ENCODE measurements at places on chromosomes 5 and 9.

DNA sequence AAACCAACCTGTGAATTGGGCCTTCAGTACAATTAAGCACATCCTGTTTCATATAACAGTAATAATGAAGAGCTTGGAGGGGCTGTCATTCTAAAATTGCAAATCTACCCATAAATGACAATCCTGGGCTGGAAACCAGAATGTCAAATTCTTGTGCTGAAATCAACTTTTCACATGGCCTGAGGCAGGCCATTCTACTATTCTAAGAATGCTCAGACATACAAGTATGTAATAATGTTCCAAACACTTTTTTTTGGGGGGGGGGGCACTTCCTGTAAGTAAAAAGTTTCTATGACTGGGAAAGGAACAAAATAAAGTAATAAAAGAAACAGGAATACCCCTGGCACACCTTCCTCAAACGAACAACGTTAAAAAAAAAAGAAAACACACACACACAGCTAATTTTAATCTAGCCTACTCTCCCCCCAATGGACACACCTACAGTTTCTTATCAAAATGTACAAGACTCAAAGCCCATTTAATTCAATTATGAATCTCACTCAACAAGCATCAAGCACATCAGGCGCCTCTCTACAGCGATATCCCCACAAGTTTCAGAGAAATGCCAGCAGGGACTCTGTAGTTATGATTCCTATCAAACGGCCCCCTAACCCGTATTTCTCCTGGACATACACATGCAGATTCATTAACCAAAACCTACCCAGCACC is 1.4 kb downstream of the ETF1 start:
- no peak for DNase-seq

DNA sequence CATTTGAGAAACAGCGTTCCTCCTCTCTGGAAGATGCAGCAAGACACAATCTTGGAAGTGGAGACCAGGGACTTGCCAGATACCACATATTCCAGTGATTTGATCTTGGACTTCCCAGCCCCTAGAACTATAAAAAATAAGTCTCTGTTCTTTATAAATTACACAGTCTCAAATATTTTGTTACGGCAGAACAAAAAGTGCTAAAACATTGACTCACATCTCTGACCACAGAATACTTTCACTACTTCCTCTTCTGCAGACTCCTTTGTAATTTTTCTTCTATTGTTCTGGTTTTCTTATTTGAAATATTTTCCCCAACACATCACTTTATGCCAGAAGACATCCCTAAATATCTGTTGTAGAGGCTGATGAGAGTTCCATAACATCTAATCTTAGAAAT is 706.1 kb upstream of the CDH18 start:
- no peak for DNase-seq

- DNase-seq: no peak
Measured at GRCh38 chr5:142095035-142095434, 13.5 kb upstream of the NDFIP1 start.

DNA sequence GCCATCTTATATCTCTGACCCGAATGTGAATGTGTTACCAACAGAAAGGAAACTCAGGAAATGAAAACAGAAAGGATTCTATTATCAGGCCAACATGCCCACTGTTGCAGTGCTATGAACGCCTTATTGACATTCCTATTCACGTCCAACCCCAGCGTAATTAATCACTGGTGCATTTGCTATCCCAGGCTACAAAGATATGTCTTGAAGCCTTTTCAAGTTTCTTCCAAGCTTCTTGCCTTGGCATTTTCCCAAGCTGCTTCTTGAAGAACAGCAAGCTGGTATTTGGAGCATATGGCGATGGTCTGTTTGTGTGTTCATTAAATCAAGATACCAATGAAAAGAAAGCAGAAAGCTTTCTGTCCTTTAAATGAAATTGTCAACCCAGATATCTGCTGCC is 579.2 kb upstream of the ZNF462 start:
- DNase-seq: no peak

DNA sequence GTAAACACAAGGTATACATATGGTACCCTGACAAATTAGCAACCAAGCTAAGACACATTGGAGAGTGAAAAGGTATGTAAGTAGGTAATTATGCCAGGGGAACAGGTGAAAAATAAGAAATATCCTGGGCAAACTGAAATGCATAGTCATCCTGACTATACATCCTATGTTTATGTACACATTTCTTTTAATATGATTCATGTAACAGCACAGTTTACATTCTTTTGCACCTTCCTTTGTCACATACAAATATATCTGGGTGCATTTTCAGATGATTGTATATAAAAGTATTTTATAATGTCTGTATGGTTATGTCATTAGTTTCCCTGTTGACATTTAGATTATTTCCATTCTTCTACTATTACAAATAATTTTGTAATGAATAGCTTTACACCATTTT is 1146.9 kb downstream of the EFNA5 start:
- DNase-seq: no peak

- DNase-seq: no peak
Measured at GRCh38 chr5:111836426-111836825, 79.4 kb upstream of the NREP start.

DNA sequence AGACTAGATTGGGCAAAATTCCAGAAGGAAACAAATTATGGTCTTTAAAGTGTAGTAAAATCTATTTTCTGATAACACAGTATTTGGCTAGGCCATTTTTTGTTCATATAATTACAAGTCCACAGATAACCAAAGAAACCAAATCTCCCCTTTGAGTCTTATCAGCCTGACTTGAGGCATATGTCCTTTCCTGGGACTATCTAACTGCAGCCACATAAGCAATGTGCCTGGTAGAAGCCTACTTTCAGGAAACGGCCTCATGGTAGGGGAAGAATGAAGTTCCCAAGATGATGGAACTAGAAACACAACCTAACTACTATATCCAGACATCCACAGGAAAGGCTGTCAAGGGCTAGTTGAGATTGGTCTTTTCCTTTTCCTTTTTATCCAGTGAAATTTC is 130.0 kb downstream of the PIK3R1 start:
- DNase-seq: no peak

GRCh38 chr9:6200761-6201160 is 14.8 kb upstream of the IL33 start:
- DNase-seq: no peak

DNA sequence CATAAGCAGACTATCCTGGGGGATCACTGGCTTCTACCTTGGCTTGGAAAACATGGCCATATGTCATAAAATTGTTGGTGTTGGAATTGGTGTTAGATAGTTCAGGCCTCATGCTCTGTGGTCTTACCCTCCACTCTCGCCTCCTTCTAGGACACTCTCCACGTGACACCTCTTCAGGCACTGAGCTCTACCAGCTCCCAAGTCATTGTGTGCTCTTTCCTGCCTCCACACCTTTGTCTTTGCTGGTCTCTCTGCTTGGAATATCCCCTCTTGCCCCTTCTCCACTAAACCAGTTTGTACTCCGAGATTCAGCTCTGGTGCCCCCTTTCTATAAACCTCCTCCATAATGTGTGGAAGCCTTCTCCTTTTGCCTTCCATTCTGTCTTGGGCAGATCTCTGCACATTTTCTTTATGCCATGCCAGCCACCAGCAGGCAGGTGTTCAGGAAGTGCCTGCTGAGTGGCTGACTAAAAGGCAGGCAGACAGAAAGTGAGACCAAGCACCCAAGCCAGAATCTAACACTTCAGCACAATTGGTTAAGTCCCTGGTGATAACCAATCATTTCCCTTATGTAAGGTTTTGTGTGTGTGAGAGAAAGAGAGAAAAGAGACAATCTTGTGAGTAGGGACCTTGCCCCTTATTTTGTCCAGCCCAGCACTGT is 37.7 kb downstream of the SAR1B start:
- no peak for DNase-seq

GRCh38 chr5:167863883-167864282 is 427.6 kb upstream of the WWC1 start:
- no peak for DNase-seq

DNA sequence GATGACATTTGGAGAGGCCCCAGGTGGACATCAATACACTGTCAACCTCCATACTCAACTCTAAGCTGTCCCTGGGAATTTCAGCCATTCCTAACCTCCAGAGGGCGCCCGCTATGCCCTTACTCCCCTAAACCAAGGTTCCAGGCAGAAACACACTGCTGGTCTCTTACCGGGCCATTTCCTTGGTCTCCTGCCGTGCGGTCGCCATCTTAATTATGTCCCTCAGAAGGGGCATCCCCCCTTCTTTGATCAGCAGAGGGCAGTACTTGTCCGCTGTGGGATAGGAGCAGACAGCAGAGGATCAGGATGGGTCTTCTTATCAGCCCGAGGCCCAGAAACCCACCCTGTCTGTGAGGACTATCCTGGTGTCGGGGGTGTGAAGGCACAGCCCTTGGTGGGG is 9.3 kb upstream of the ZDHHC12 start:
- no peak for DNase-seq

- no peak for DNase-seq
Measured at GRCh38 chr5:115072266-115073064, 97.2 kb downstream of the TRIM36 start.

- DNase-seq: no peak
Measured at GRCh38 chr9:14523545-14523944, 169.7 kb downstream of the ZDHHC21 start.

GRCh38 chr9:91519520-91520277 is 96.1 kb upstream of the NFIL3 start:
- no peak for DNase-seq

- no peak for DNase-seq
Measured at GRCh38 chr5:98296426-98296825, 477.0 kb upstream of the RGMB start.

GRCh38 chr9:136403538-136403914 is 3.6 kb upstream of the SNAPC4 start:
- DNase-seq: peak; percentile 52

DNA sequence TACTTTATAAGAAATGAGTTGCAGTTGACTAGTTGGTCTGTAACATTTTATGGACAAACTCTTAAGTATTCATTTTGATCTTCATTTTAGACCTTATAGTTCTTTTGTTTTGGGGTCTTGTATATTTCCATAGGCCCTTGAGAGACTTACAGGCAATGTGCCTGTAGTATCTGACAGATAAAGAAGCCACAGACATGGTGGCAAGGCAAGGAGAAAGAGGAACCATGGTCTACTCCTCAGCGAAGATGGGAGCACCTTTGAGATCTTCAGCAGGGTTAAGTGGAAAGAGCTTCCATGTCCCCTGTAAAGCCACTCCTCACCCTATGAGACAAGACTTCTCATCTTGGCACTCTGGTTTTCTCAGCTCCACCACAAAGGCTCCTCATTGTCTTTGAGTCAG is 56.4 kb downstream of the SH3TC2 start:
- no peak for DNase-seq

DNA sequence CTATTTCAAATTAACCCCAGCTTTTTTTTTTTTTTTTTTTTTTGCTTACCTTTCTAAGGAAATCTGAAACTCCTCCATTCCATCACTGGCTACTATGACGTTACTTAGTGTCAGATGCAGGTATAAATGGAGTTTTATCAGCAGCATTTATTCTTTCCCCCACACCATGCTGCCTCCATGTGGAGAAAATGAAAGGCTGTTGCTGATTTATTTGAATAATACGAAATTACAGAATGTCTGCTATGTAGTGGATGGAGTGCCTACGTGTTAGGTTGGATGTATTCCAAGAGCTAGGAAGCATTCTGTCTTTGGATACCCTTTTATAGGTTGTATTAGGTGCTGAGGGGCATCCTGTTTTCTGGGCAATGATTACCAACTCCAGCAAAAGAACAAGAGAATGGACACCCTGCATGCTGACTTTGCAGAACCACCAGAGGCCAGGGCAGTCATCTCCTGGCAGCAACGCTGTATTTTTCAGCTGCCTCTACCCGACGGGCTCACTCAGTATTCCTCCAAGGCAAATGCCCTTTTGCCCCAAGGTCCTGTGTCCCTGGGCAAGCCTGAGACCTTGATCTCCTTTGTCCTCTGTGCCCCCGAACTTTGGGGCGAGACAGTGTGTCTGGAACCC is 199.5 kb downstream of the ALDH1A1 start:
- DNase-seq: no peak

GRCh38 chr9:93143830-93144530 is 9.9 kb upstream of the NINJ1 start:
- DNase-seq: no peak

All from activated naive CD8-positive, alpha-beta T cell treated with anti-CD3 and anti-CD28 coated beads, Interleukin-2, amount 50 U/mL, for 16 hours (primary cell).